Cortex of kidney (tissue), 1 donor: ENCODE measurements at places on chromosomes 13 and 19.

DNA sequence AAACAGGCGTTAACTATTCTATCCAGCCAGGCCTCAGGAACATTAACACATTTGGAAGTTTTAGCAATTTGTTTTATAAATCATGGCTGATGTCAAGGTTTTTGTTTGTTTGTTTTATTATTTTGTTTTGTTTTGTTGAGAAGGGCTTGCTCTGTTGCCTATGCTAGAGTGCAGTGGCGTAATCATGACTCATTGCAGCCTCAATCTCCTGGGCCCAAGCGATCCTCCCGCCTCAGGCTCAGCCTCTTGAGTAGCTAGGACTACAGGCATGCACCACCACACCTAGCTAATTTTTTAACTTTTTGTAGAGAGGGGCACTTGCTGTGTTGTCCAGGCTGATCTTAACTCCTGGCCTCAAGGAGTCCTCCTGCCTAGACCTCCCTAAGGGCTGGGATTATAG, 28.3 kb downstream of the NUP58 start:
- no peak for DNase-seq

GRCh38 chr19:10976131-10976892, 15.5 kb downstream of the SMARCA4 start:
- no peak for DNase-seq

GRCh38 chr13:75327135-75327510, 154.8 kb downstream of the TBC1D4 start:
- no peak for DNase-seq

DNA sequence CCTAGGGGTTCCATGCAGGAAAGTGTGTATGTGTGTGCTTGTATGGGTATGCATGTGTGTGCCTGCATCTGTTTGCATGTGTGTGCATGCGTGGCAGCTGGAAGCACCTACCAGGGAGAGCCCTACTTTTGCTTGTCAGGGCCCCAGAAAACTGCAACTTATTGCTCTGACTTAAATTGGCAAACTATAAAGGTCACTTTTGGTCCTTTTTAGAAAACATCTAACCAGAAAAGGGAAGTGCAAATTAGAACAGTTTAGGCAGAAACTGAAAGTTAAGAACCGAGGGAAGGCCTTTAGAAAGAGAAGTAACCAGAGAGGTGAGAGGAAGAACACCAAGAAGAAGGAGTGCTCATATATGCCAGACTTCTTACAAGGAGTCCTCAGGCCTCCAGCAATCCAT, 32.5 kb downstream of the DLEU7 start:
- DNase-seq, result no peak

DNA sequence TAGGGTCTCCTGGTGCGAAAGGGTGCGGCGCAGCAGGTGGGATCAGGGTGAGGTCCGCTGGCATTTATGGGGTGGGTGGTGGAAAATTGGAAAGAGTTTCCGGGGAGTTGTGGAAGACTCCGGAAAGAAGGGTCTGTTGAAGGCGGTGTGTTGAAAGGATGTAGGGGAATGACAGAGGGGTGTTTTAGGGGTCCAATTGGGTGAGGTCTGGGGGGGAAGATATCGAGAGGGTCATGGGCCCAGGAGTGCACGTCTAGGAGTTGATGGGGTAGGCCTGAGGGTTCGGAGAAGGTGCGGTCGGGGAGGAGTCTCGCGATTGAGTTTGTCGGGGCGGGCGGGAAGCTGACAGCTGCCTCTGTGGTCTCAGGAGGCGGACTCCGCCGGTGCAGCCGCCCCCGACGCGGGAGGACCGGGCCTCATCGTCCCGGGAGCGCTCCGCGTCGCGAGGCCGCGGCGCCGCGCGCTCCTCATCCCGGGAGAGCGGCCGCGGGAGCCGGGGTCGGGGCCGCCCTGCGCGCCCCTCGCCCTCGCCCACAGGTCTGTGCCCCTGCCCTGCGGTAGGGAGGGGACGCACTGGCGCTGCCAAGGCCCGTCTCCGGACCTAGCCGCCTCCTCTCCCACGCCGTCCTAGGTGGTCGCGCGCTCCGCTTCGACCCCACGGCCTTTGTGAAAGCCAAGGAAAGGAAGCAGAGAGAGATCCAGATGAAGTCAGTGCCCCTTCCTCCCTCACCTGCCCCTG, 7.0 kb downstream of the PGLYRP1 start:
- no peak for DNase-seq

GRCh38 chr13:59061621-59062020, 1102.1 kb downstream of the DIAPH3 start:
- no peak for DNase-seq

- no peak for DNase-seq
Observed at GRCh38 chr13:45811891-45812694, 39.5 kb downstream of the SIAH3 start.

GRCh38 chr19:32675720-32676185, at the start of gene RGS9BP:
RGS9BP (plus strand) TSS chr19:32675848; CDS start chr19:32676264, 416 bp downstream.
- DNase-seq, result no peak

DNA sequence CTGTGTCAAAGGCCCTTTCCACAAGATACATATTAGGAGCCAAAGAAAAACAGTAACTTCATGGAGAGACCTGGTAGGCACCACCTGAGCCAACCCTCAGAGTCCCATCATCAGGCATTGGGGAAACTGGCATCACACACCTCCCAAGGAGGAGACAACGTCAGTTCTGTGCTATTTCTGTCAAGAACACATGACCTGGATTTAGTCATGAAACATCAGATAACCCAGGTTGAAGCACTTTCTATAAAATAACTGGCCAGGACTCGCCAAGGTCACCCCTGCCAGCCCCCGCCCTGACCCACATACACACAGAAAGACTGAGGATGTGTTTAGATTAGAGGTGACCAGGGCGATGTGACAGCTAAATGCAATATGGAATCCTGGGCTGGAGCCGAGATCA, 35.6 kb downstream of the COL4A1 start:
- no peak for DNase-seq

DNA sequence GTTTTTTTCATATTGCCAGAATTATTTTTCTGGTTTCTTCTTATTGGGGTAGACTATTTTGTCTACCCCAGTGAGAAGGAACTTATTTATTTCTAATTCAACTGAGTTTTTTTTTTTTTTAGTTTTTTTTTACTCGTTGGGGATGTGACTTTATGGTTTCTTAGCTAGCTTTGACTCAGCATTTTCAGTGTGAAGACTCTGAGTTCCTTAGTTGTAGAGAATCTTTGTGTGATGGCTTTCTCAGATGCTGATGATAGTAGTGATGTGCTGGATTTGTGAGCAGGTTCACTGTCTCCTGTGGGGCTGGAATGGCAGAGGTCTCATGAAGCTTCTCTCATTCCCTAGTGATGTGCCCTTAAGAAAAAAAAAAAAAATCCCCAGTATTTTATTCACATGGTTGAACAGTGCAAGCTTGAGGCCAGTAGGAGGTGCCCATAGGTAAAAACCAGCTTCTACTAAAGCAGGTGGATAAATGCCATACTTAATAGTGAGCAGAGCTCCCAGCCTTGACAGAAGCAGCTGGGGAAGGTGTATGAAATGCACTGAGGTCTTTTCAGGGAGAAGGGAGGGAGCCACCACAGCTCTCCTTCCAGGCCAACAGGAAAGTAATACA, 106.2 kb upstream of the KLF5 start:
- DNase-seq, result no peak

DNA sequence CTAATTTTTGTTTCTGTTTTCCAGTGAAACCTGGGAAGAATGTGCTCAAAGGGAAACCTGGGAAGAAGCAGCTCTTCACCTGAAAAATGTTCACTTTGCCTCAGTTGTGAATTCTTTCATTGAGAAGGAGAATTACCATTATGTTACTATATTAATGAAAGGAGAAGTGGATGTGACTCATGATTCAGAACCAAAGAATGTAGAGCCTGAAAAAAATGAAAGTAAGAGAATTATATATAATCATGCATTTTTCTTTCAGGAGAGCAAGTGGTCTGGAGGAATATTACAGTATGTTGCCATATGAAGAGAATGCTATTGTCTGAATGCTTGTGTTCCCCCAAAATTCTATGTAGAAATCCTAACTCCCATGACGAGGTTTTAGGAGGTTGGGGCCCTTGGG, 3.4 kb downstream of the NUDT15 start:
- DNase-seq, result no peak

- DNase-seq, result no peak
Observed at GRCh38 chr13:38537051-38537450, 149.8 kb upstream of the FREM2 start.

GRCh38 chr13:110306960-110307766, at the start of the genes COL4A1 and COL4A2:
COL4A1 (minus strand) TSS chr13:110307157; CDS start chr13:110307027, 130 bp downstream.
COL4A2 (plus strand) TSS chr13:110307284; CDS start chr13:110307904, 620 bp downstream.
- DNase-seq, result no peak

GRCh38 chr13:24716011-24716410, 35.8 kb downstream of the ATP12A start:
- no peak for DNase-seq

DNA sequence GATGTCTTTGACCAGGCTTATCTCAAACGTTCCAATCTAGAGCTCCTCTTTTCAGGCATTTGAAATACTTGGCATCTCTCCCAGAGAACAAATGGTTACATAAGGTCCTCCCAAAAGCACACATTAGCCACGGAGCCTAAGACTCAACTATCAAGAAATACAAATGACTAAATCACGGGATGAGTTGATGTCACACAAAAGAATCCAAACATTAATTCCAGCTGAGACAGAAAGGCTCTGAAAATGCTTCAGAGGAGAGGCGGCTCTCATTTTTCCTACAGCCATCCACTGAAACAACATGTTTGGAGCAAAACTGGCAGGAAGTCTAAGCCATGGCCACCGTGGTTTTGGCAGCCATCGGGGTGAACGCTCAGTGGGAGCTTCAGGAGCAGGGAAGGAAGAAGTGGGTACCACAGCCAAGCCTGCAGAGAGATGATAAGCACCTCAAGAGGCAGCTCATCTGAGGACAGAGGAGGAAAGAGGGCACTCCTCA, 122.5 kb downstream of the STK24 start:
- DNase-seq, result no peak

DNA sequence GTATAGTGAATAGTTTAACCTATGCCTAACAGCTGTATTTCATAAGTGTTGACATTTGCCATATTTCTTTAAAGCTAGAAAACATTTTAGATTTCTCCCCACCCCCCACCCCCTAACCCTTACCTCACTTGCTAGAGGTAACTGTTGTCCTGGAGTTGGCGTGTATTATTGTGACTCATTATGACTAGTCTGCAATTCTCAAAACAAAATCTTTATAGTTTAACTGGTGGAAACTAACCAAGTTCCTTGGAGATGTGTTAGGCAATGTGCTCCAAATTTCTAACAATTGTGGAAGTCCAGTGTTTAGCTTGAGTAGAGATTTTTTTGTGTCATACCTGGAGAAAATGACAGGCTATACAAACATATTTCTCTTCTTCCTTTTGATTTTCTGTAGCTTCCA, 38.0 kb downstream of the KCTD4 start:
- no peak for DNase-seq

DNA sequence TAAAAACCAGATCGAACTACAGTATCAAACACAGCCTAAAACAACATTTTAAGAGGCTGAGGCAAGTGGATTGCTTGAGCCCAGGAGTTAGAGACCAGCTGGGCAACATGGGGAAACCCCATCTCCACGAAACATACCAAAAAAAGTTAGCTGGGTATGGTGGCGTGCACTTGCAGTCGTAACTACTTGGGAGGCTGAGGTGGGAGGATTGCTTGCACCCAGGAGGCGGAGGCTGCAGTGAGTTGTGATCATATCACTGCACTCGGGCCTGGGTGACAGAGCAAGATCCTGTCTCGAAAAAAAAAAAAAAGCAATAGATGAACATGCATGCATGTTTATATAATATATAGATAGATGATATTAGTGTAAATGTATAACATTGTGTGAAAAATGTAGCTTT, 5.2 kb upstream of the MRPS31 start:
- DNase-seq, result no peak

GRCh38 chr19:4374498-4375163, 25.7 kb downstream of the SH3GL1 start:
- no peak for DNase-seq

DNA sequence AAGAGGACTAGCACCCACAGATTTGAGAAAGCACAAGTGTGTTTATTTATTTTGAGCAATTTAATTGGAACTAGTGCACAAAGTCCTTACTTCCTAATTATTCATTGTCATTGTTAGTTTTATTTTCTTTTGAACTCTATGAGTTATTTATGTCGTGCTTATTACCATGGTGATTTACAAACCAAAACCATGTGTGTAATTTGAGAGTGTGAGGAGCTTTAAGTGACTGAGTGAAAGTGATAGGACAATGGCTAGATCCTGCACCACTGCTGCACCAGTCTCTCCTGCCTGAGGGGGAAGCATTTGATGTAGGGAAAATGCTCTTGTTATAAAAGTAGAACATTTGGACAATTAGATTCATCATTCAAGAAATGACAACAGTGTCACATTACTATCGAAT, 172.3 kb upstream of the KLF12 start:
- DNase-seq, result no peak

- DNase-seq, result no peak
Observed at GRCh38 chr19:31054430-31054829, 294.8 kb downstream of the TSHZ3 start.

DNA sequence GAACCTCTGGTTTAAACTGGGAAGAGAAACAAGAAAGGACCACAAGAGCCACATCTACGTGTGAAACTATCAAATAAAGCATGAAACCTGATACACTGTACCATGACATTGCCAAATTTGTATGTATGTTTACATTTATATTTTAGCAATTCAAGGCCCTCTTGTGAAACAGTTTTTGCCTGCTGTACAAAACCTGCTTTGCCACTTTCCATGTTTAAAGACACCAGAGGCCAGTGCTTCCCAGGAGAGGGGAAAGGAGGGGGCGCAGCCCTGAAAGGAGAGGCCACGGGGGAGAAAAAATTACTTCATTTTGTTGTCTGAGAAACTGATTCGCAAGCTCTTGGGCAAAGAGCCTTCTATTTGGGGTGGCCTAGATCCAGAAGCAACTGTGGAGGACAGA, 124.8 kb downstream of the DCLK1 start:
- no peak for DNase-seq
